ENCODE measurements at places on chromosomes 5 and 9. TPM values are rescaled to one million over a fixed set of nuclear protein-coding genes. Genes with fewer than 3 reads are reported as not detected.

MLANA gene
- total RNA-seq, result not detected

SHROOM1 gene
- 4.4 TPM for total RNA-seq

KIF24 gene
- total RNA-seq, result 13.6 TPM

INSL6 gene
- total RNA-seq, result not detected

CDKN2B-AS1 gene
- total RNA-seq, result 3.3 TPM

- no peak overlapping the region for H3K4me3 ChIP-seq
- no peaks in the 10 kb centered on the region for H3K4me1 ChIP-seq
- no peak for DNase-seq
- no peaks in the 10 kb centered on the region for H3K36me3 ChIP-seq
Observed at GRCh38 chr9:117392992-117393391, 21.9 kb downstream of the ASTN2 start.

DNA sequence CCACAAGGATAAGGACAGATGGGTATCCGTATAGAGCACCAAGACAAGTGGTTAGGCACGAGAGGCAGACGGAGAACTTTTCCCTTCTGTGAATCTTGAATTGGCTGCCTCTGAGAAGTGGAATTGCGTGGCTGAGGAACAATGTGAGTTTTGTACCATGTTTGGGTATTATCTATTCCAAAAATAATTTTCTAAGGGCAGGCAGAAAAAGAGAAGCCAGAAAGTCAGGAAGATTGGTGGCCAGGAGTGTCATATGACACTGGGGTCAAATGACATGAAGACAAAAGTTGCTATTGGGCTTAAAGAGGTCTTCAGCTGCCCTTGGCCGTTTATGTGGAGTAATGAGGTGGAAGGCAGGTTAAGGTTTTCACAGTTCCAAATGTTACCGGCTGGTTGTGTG, 14.5 kb downstream of the HABP4 start:
- H3K36me3 ChIP-seq, result peaks cover 4% of the 10 kb centered on the region
- H3K27ac ChIP-seq, result no peak overlapping the region
- no peaks in the 10 kb centered on the region for H3K27me3 ChIP-seq
- DNase-seq, result no peak
- H3K4me1 ChIP-seq, result peaks cover 2% of the 10 kb centered on the region

DNA sequence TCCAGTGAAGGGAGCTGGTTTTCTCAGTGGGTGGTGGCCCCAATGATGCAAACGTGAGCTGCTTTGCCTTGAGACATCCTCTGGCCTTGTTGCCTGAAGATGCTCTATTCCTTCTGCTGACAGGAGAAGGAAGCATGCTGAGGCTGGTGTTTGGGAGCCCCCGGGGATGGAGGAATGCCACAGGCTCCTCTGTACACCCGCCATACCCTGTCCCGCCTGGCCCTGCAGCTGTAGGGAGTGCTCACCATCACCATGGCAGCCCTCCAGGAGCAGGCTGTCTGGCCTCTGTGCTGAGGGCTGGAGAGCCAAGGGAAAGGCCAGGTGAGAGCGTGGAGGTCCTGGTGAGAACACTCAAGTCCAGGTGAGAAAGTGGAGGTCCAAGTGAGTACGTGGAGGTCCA, 134.4 kb downstream of the MRPL36 start:
- DNase-seq, result peak; percentile 31
- no peak overlapping the region for H3K4me3 ChIP-seq
- peaks cover 2% of the 10 kb centered on the region for H3K4me1 ChIP-seq
- H3K27ac ChIP-seq, result no peak overlapping the region
- no peaks in the 10 kb centered on the region for H3K36me3 ChIP-seq

DNA sequence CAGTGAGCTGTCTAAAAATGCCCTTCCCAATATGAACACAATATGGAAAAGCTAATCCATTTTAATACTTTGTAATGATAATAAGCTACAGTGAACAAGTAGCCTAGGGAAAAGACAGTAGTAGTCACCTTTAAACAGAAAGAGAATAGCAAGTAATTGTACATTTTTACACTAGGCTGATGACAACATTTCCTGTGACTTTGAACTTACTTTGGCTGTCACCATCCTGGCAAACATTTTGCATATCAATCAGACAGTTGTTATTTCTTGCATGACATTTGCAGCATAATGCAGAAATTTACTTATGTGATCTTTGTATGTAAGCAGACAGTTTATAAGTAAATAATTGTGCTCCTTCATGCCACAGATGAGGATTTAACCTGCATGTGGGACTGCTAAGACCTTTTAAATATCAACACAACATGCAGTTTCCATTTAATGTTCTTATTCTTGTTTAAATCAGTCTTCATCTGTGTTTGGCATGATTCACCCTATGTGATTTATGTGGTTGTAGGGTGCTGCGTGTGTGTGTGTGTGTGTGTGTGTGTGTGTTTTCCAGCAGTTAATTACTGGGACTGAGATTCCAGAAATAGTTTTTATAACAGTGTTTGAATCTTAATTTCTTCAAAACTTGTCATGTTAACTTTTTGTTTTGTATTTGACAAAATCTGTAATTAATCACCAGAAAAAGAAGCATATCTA, 997.1 kb upstream of the ARRDC3 start:
- H3K27ac ChIP-seq, result no peak overlapping the region
- H3K36me3 ChIP-seq, result no peaks in the 10 kb centered on the region
- H3K4me3 ChIP-seq, result no peak overlapping the region
- DNase-seq, result no peak
- no peaks in the 10 kb centered on the region for H3K27me3 ChIP-seq

DNA sequence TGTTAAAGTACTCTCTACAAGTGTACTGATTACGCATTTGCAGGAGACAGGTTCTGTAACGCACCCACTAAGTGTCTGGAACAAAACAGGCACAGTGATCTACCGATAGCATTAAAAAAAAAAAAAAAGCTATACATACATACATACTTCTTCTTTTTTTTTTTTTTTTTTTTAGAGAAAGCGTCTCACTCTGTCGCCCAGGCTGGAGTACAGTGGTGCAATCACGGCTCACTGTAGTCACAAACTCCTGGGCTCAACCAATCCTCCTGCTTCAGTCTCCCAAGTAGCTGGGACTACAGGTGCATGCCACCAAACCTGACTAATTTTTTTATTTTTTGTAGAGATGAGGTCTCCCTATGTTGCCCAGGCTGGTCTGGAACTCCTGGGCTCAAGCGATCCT, 7.6 kb downstream of the KIF24 start:
- no peak overlapping the region for H3K27ac ChIP-seq
- H3K36me3 ChIP-seq, result peaks cover 6% of the 10 kb centered on the region
- H3K4me3 ChIP-seq, result no peak overlapping the region
- DNase-seq, result no peak
- H3K27me3 ChIP-seq, result no peaks in the 10 kb centered on the region
- peaks cover 2% of the 10 kb centered on the region for H3K4me1 ChIP-seq

- no peaks in the 10 kb centered on the region for H3K36me3 ChIP-seq
- no peaks in the 10 kb centered on the region for H3K4me1 ChIP-seq
- no peak overlapping the region for H3K27ac ChIP-seq
Observed at GRCh38 chr5:109496112-109496511, 86.3 kb upstream of the PJA2 start.

GRCh38 chr5:33312571-33313549, 127.9 kb upstream of the TARS1 start:
- DNase-seq, result no peak
- no peaks in the 10 kb centered on the region for H3K36me3 ChIP-seq
- H3K4me3 ChIP-seq, result no peak overlapping the region
- H3K27ac ChIP-seq, result no peak overlapping the region
- H3K27me3 ChIP-seq, result no peaks in the 10 kb centered on the region

- no peaks in the 10 kb centered on the region for H3K27me3 ChIP-seq
- no peaks in the 10 kb centered on the region for H3K36me3 ChIP-seq
- peaks cover 11% of the 10 kb centered on the region for H3K4me1 ChIP-seq
- DNase-seq, result peak; percentile 67
Observed at GRCh38 chr9:134344068-134344799, 18.0 kb downstream of the RXRA start.

DNA sequence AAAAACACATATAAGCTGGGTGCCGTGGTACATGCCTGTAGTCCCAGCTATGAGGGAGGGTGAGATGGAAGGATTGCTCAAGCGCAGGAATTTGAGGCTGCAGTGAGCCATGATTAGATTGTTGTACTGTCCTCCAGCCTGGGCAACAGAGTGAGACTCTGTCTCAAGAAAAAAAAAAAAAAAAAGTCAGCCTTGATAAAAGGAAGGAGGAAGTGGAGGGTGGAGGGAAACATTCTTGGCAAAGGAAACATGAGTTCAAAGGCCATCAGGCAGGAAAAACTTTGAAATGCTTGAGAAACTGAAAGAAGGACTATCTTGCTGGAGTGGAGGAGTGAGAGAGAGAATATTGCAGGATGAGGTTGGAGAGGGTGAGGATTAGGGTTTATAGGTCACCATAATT, 18.3 kb upstream of the ANKHD1 start:
- no peak overlapping the region for H3K4me3 ChIP-seq
- H3K27me3 ChIP-seq, result no peaks in the 10 kb centered on the region
- H3K4me1 ChIP-seq, result peaks cover 6% of the 10 kb centered on the region
- no peaks in the 10 kb centered on the region for H3K36me3 ChIP-seq
- H3K27ac ChIP-seq, result no peak overlapping the region

DNA sequence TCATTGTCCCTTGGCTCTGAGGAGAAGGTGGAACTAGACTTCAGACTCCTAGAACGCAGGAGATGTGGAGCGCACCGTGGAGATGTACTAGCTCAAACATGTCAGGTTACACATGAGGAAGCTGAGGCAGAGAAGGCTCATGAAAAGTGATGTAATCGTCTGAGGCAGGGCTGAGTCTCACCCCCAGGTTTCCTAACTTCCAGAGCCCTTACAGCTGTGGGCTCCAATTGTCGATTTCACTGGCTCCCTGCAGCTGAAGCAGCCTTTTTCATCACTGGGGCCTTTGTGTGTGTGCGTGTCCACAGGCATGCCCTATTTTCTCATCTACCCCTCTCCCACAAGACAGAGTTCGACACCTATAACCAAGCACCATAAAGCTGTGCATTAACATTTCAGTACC, 370.6 kb downstream of the NTRK2 start:
- no peak overlapping the region for H3K4me3 ChIP-seq
- H3K27ac ChIP-seq, result no peak overlapping the region
- H3K4me1 ChIP-seq, result no peaks in the 10 kb centered on the region
- no peaks in the 10 kb centered on the region for H3K36me3 ChIP-seq
- DNase-seq, result no peak

- no peaks in the 10 kb centered on the region for H3K4me1 ChIP-seq
- no peak overlapping the region for H3K4me3 ChIP-seq
- DNase-seq, result no peak
- no peak overlapping the region for H3K27ac ChIP-seq
Observed at GRCh38 chr9:16720386-16720785, 150.1 kb downstream of the BNC2 start.

DNA sequence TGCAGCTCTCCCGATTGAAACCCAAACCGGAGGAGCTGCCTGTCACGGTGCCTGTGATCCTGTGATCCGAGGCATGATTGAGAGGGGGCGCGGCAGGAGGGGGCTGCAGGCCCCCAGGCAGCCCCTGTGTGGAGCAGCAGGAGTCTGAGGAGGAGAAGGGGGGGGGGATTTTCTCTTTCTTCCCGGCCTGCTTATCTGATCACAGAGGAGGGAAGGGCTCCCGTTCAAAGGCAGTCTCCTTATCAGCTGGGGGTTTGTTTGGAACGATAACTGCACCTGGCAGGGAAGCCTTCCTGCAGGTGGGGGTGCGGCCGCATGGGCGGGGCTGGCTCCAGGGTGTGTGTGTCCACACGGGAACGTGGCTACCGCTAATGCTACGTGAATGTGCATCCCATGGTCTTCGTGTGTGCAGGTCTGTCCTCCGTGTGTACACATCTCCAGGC, 38.4 kb downstream of the LMX1B start:
- no peaks in the 10 kb centered on the region for H3K4me1 ChIP-seq
- no peak overlapping the region for H3K4me3 ChIP-seq
- H3K36me3 ChIP-seq, result no peaks in the 10 kb centered on the region
- DNase-seq, result no peak
- no peak overlapping the region for H3K27ac ChIP-seq

DNA sequence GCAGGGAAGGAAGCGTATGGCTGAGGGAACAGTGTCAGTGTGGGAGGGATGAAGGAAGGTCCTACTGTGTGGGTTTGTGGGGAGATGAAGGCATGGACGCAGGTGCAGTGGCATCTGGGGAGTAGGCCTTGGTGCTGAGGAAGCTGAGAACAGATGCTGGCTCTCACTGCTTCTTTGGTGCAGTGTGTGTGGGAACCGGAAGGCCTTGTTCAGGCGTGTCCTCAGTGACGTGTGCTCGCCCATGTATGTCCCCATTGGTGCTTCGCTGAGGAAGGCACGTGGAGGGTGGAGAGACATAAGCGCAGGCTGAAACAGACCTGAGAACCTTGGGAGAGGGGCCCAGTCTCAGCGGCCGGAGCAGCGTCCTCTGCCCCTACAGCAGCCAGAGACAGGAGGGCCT, 18.7 kb downstream of the ADAMTS13 start:
- H3K4me1 ChIP-seq, result peaks cover 4% of the 10 kb centered on the region
- H3K27ac ChIP-seq, result no peak overlapping the region
- H3K36me3 ChIP-seq, result no peaks in the 10 kb centered on the region
- no peak overlapping the region for H3K4me3 ChIP-seq
- no peak for DNase-seq
- no peaks in the 10 kb centered on the region for H3K27me3 ChIP-seq

DNA sequence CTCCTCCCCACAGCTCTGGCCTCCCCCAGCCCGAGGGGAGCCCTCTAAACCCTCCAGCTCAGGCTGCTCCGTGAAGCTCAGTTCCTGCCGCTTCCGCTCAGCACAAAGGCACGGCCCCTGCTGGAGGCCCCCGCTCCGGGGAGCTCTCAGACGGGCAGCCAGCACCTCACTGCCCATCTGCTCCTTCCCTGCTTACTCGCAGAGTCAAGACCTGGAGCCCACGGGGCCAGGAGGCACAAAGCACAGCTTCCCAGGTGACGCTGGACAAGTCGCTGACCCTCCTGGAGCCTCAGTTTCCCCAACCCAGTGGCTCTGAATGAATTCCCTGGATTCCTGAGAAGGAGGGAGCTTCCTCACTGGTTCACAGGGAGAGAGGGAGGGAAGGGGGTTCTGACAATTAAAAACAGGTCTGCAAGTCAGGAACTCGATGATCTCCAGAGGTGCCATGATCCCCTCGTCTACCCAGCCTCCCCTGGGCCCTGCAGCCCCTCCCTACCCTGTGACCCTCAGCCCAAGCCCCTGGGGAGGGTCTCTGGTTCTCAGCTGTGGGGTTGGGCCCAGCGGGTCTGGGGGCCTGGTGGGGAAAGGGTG, 36.2 kb downstream of the VAV2 start:
- no peak overlapping the region for H3K27ac ChIP-seq
- H3K27me3 ChIP-seq, result no peaks in the 10 kb centered on the region
- H3K4me3 ChIP-seq, result no peak overlapping the region
- DNase-seq, result no peak

GRCh38 chr5:172315587-172316493, 32.3 kb upstream of the UBTD2 start:
- H3K27ac ChIP-seq, result no peak overlapping the region
- no peak for DNase-seq
- H3K4me1 ChIP-seq, result no peaks in the 10 kb centered on the region
- H3K36me3 ChIP-seq, result no peaks in the 10 kb centered on the region
- peaks cover 6% of the 10 kb centered on the region for H3K27me3 ChIP-seq

DNA sequence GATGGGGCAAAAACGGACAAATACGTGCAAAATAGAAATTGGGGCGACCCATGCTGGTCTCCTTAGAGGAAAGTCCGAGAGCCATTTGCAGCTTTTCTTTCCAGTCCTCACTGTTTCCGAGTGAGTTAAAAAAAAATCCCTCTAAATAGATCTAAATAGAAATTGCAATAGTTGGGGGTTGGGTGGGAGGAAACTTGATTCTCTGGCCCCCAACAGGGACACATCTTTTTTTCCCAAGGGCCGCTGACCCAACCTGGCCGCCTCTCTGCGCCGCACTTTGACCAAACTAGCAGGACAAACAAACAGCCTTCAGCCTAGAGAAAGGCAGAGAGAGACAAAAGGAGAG, 2.8 kb upstream of the NKX2-5 start:
- DNase-seq, result no peak
- peaks cover 96% of the 10 kb centered on the region for H3K27me3 ChIP-seq
- H3K4me1 ChIP-seq, result peaks cover 14% of the 10 kb centered on the region
- peaks cover 2% of the 10 kb centered on the region for H3K36me3 ChIP-seq
- peak overlapping the region; percentile 62 for H3K27ac ChIP-seq

GRCh38 chr9:77898864-77899263, 132.7 kb downstream of the GNAQ start:
- DNase-seq, result no peak
- peaks cover 22% of the 10 kb centered on the region for H3K4me1 ChIP-seq
- peaks cover 2% of the 10 kb centered on the region for H3K27me3 ChIP-seq

Data from activated CD8-positive, alpha-beta memory T cell treated with anti-CD3 and anti-CD28 coated beads, Interleukin-2, amount 10 ng/mL, durations not matched to agents 7 days and 5 days (primary cell).